Hematopoietic multipotent progenitor cell treated with erythropoietin and hydrocortisone succinate and interleukin-3 and kit ligand, for 6 days (in vitro differentiated cells): ENCODE measurements at places on chromosomes 4 and X.

DNA sequence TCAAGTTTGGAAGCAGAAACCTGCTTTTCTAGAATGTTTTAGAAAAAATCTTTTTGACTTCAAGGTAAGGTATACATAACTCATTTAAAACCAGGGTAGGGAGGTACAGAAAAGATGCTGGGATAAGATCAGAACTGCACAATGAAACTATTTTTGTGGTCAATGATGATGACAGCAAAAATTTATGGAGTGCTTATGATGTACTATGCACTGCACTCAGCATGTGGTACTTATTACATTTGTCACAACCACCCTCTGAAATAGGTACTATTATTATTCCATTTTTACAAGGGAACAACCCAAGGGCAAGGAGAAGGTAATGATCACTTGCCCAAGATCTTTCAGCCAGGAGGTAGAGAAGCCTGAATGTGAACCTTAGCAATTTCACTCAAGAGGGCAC is 8.0 kb downstream of the GPM6B start:
- no peak for DNase-seq

GRCh38 chr4:73086095-73086868 is 16.8 kb upstream of the COX18 start:
- no peak for DNase-seq

DNA sequence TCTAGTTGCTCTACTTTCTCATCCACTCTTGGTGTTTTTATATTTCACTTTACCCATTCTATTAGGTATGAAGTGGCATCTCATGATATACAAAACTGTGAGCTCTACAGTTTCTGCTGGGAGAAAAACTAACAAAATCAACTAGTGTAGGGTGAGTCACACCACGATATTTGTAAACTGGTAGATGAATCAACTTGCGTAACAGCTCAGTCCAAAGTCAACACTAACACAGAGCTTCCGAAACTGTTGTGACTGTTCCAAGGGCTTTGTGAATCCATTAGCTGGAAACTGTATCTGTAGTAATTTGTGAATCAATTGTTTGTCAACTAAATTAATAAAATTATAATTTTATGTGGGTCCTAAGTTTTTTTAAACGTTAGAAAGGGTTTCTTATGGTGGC is 119.8 kb upstream of the TSPAN5 start:
- DNase-seq = no peak

DNA sequence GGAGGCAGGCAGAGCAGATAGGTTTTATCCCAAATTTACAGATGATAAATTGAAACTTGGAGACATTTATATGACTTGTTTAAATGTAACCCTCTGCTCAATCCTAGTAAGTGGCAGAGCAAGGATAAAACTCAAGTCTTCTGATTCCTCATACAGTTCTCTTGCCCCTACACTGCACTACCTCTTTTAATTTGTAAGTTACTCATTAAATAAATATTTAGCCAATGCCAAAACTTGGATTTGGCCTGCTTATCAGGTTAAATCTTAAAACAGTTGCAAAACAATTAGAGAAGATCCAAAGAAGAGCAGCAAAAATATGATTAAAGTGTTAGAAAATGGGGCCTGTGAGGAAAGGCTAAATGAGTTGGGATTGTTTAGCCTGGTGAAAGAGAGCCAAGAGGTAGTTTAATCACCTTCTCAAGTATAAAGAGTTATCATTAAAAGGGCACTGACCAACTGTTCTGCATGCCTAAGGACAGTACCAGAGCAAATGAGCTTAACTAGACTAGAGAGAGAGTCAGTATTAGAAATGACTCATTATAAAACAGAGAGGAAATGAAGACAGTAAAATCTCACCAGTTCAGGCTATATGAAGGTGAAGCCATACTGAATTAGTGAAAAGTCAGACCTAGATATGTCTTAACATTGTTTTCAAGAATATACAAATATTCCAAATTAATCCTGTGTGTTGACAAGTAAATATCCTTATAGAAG is 146.3 kb downstream of the GRIA3 start:
- DNase-seq = no peak
